ENCODE measurements at places on chromosomes 16 and 17.

- DNase-seq, result no peak
Measured at GRCh38 chr17:75720656-75721462, at the start of gene ITGB4. TSS of gene ITGB4 (plus strand) at chr17:75721459. CDS start at chr17:75724704, 3,245 bp downstream.

DNA sequence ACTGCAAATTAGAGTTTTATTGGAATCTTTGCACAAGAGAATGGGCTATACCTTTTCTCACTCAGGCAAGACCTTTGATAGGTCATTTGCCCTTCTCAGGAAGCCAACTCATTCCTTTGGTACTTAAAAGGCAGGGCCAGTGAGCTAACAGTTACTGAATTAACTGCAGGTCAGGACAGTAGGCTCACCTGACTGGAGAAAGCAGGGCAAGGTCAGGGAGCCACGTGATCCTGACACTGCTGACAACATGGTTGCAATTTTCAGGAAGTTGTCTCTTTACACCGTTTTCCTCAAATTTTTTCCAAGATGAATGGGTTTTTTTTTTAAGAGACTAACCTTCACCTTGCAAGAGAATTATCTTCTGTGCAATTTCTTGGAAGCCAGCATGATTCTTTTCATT lies 21.1 kb downstream of the CPSF4L start:
- no peak for DNase-seq

- no peak for DNase-seq
Measured at GRCh38 chr17:69828087-69828486, 246.9 kb upstream of the KCNJ16 start.

- no peak for DNase-seq
Measured at GRCh38 chr16:56551796-56552738, 12.8 kb upstream of the MT4 start.

DNA sequence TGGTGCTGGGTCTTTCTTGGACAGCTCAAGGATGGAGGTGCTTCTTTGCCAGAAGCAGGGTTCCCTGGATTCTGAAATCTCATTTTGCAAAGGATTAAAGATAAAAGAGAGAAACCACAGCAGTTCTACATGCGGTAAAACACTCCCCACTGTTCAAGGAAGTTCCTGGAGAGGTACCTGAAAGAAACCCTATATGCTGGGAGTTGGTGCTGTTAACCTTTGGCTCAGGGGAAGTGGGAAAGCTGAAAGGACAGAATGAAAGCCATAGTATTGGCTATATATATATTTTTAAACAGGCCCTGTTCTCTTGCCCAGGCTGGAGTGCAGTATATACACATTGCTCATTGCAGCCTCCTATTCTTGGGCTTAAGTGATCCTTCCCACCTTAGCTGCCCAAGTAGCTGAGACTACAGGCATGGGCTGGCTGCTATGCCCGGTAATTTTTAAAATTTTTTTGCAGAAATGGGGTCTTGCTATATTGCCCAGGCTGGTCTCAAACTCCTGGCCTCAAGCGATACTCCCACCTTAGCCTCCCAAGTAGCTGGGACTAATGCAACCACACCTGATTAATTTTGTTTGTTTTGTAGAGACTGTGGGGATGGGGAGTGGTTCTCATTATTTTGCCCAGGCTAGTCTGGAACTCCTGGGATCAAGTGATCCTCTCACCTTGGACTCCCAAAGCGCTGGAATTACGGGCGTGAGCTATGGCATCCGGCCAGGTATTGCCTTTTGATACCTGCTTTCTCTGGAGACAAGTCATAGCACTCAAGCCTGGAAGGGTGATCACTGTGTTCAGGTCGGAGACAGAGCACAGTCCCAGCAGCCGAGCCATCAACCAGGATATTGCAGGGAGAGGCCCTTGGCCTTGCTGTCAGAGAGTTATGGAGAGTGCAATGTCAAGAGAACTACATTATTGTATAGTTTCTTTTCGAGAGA lies 55.2 kb downstream of the MSI2 start:
- DNase-seq, result no peak

DNA sequence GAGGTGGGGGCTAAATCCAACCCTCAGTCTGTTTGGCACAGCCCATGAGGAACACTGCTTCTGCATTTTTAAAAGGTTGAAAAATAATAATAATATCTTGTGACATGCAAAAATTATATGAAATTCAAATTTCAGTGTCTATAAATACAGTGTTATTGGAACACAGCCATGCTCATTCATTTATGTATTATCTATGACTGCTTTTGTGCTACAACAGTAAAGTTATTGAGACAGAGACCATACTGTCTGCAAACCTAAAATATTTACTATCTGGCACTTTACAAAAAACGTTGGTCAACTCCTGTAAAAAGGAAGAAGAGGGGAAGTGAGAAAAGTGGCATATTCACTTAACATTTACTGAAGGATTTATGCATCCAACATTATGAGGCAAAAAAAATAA lies 3.1 kb downstream of the ABCA5 start:
- DNase-seq, result no peak

DNA sequence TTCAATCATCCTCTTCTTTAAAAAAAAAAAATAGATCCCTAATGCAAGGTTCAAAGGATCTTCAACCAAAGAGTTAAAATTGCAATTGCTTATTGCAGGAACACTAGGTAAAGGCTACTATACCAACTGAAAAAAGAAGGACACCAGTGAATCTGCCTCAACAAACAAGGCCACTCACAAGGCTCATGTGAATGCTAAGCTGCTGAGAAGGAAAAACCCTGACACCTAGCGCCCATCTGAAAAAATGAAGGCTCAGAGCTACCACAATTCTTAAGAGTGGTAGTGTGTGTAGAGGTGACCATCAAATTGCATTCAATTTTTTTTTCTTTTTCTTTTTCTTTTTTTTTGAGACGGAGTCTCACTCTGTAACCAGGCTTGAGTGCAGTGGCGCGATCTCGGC lies 201.6 kb upstream of the C17orf78 start:
- DNase-seq, result no peak

Measured in NCI-H1092 (cell line).